ENCODE measurements at places on chromosomes 2 and 18. TPM values are rescaled to one million over a fixed set of nuclear protein-coding genes. Genes with fewer than 3 reads are reported as not detected.

GRCh38 chr2:217353591-217353990 is 493.7 kb upstream of the TNP1 start:
- no peak for DNase-seq
- H3K36me3 ChIP-seq = no peaks in the 10 kb centered on the region
- H3K27me3 ChIP-seq = peaks cover 25% of the 10 kb centered on the region
- H3K27ac ChIP-seq = no peak overlapping the region

DNA sequence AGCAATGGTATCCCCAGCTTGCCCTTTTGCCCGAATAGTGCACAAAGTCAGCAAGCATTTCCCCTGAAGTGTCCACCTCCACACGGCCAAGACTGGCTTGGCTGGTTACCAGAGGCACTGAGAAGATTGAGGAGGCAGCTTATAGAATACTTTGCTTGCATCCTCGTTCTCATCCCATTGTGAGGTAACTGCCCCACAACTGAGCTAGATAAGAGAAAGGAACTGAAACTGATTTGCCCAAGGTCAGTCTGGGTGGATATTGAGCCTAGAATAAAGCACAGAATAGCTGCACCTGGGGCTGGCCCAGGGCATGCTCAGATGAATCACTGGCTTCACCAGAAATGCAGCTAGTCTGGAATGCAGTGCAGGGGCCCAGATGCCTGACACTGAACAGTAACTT is 32.7 kb upstream of the MAP4K3 start:
- DNase-seq = no peak
- no peak overlapping the region for H3K27ac ChIP-seq
- no peaks in the 10 kb centered on the region for H3K36me3 ChIP-seq
- no peak overlapping the region for H3K4me3 ChIP-seq
- peaks cover 34% of the 10 kb centered on the region for H3K4me1 ChIP-seq

FSHR gene
- total RNA-seq = not detected

GRCh38 chr2:67498931-67499330 is 101.8 kb downstream of the ETAA1 start:
- H3K27me3 ChIP-seq = peaks cover 28% of the 10 kb centered on the region
- H3K4me3 ChIP-seq = no peak overlapping the region
- no peaks in the 10 kb centered on the region for H3K4me1 ChIP-seq
- DNase-seq = no peak
- H3K27ac ChIP-seq = no peak overlapping the region

- H3K36me3 ChIP-seq = no peaks in the 10 kb centered on the region
- H3K4me3 ChIP-seq = no peak overlapping the region
- H3K4me1 ChIP-seq = peaks cover 6% of the 10 kb centered on the region
- H3K27ac ChIP-seq = no peak overlapping the region
- H3K27me3 ChIP-seq = no peaks in the 10 kb centered on the region
- no peak for DNase-seq
Observed at GRCh38 chr2:137924019-137924418, 40.3 kb upstream of the HNMT start.

DNA sequence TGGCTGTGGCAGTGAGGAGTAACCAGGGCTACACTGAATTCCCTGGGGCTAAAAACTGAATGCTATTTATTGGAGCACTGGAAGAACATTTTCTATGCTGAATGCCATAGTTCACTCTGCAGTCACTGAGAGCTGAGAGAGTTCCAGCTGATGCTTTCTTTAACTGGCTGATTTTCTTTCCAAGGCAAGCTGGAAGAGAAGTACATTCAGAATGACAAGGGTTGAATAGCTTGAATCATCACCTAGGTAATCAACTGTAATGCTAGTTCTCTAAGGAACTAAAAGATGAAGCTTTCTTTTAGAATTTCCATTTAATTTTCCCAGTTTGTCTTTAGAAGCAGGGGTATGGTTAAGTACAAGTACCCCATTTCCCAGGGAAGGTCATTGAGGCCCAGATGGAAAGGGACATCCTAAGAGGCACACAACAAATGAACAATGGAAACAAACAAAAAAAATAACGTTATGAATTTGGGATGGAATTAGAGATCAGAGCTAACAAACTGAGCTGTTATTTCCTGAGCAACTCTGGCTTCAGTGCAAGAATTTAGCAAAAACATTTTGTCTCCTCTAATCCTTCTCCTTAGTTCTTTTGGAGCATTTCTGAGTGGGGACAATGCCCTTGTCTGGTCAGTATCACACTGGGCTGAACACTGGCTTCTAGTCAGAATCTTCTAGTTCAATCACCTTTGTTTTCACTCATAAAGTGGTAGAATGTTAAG is 132.8 kb upstream of the REG3A start:
- no peaks in the 10 kb centered on the region for H3K4me1 ChIP-seq
- no peak overlapping the region for H3K4me3 ChIP-seq
- no peaks in the 10 kb centered on the region for H3K36me3 ChIP-seq
- no peak overlapping the region for H3K27ac ChIP-seq
- H3K27me3 ChIP-seq = no peaks in the 10 kb centered on the region

DLGAP1 gene
- 0.39 TPM for total RNA-seq

- H3K36me3 ChIP-seq = no peaks in the 10 kb centered on the region
- H3K27ac ChIP-seq = no peak overlapping the region
- no peaks in the 10 kb centered on the region for H3K4me1 ChIP-seq
- H3K4me3 ChIP-seq = no peak overlapping the region
- no peak for DNase-seq
Observed at GRCh38 chr2:13714466-13714865, 918.1 kb upstream of the LRATD1 start.

- peaks cover 10% of the 10 kb centered on the region for H3K4me1 ChIP-seq
- no peak for DNase-seq
- no peak overlapping the region for H3K4me3 ChIP-seq
- no peaks in the 10 kb centered on the region for H3K27me3 ChIP-seq
Observed at GRCh38 chr2:190412966-190413365, 4.8 kb downstream of the MFSD6 start.

DNA sequence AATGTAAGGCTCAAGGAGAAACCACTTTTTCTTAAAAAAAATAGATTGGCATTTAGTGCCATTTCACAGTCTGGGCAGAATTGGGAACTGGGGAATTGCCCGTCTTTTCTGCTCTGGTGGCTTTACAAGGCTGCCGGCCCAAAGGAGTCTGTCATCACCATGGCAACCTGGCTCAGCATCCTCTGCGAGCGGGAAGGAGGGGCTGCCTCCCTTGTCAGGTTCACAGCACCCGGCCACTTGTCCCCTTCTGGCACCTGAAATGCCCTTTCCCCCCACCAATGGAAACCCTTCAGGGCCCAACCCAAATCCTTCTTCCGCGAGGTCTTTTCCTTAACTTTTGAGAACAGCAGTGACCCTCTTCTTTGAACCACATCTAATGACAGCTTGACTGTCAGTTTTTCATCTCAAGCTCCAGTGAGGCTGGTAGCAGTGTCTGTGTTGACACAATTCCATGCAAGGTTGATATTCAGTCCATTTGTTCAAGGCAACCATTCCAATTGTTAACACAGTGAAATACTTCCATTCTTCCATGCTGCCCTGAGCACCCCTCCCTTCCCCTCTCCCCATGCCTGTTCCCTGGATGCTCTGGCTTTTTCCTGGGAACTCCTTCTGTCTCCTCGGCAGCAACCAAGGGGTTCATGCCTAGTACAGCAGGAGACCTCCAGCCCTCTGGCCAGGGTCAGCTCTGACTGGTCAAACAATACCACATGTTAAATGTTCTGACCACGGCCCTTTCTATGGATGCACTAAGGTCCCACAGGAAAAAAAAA is 79.6 kb downstream of the DNER start:
- H3K4me1 ChIP-seq = no peaks in the 10 kb centered on the region
- no peaks in the 10 kb centered on the region for H3K36me3 ChIP-seq
- H3K4me3 ChIP-seq = no peak overlapping the region

DNA sequence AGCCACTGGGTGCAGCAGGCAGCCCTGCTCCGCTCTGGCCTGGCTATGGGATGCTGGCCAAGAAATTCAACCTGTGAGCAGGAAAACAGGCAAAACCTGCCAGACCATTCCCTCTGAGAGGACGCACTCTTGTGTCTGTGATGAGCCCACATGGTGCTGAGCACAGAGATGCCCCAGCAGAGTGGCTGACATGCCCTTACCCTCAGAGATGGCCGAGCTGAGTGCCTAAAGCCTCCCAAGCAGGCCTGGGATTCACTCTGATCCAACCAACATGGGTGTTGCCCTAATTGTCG is 34.3 kb upstream of the TAF1B start:
- DNase-seq = no peak
- no peak overlapping the region for H3K4me3 ChIP-seq
- H3K36me3 ChIP-seq = no peaks in the 10 kb centered on the region
- H3K27me3 ChIP-seq = no peaks in the 10 kb centered on the region

DNA sequence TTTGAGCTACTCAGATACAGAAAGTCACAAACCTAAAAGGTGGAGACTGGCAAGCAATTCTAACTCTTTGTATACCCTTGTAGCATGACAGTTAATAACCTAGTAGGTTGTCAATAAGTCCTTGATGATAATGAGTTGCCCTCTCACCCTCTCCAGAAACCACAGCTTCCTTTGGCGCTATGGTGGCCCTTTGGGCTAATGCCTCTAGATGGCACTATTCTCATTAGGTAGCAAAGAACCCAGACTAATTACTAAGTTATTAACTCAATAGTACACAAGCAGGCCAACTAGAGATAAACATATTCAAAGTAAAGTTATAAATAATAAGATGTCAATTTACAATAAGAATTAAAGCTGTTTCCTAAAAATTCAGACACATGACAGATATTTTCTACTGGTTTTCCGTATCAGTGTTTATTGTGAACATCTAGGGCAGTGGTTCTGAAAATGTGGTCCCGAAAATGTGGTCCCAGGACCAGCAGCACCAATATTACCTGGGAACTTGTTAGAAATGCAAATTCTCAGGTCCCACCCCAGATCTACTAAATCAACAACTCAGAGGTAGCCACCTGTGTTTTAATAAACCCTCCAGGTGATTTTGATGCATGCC is 41.1 kb downstream of the LDAH start:
- H3K4me1 ChIP-seq = no peaks in the 10 kb centered on the region
- no peaks in the 10 kb centered on the region for H3K27me3 ChIP-seq
- H3K27ac ChIP-seq = no peak overlapping the region
- no peak overlapping the region for H3K4me3 ChIP-seq
- no peaks in the 10 kb centered on the region for H3K36me3 ChIP-seq

SLC5A7 gene
- not detected for total RNA-seq

- no peaks in the 10 kb centered on the region for H3K4me1 ChIP-seq
- H3K27ac ChIP-seq = no peak overlapping the region
- DNase-seq = no peak
Observed at GRCh38 chr2:102070058-102070642, 72.4 kb upstream of the IL1R1 start.

ERBB4 gene
- 0.10 TPM for total RNA-seq

GRCh38 chr18:59470561-59471121 is 111.6 kb upstream of the LMAN1 start:
- no peaks in the 10 kb centered on the region for H3K36me3 ChIP-seq
- H3K4me3 ChIP-seq = no peak overlapping the region
- no peak for DNase-seq
- H3K4me1 ChIP-seq = no peaks in the 10 kb centered on the region
- peaks cover 32% of the 10 kb centered on the region for H3K27me3 ChIP-seq

DNA sequence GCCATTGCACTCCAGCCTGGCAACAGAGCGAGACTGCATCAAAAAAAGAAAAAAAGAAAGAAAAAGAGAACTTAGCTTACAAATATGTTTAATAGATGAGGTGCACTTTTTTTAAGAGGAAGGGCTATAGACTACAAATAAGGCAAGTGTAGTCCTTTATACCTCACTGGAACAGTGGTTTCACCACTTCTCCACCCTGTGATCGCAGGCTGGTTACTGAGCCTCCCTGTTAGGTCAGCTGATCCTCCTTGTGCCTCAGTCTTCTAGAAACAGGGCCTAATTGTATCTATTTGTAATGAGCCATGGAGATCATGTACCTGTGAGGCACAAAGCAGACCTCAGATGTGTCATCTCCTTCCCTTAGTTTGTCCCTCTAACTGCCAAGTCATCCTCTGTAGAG is 4.5 kb downstream of the CXCR2 start:
- H3K4me1 ChIP-seq = no peaks in the 10 kb centered on the region
- no peak overlapping the region for H3K4me3 ChIP-seq
- H3K36me3 ChIP-seq = no peaks in the 10 kb centered on the region
- no peaks in the 10 kb centered on the region for H3K27me3 ChIP-seq
- no peak overlapping the region for H3K27ac ChIP-seq
- no peak for DNase-seq

- H3K36me3 ChIP-seq = no peaks in the 10 kb centered on the region
- H3K27ac ChIP-seq = no peak overlapping the region
- no peaks in the 10 kb centered on the region for H3K27me3 ChIP-seq
Observed at GRCh38 chr2:234098681-234099080, 48.2 kb downstream of the SPP2 start.

DNA sequence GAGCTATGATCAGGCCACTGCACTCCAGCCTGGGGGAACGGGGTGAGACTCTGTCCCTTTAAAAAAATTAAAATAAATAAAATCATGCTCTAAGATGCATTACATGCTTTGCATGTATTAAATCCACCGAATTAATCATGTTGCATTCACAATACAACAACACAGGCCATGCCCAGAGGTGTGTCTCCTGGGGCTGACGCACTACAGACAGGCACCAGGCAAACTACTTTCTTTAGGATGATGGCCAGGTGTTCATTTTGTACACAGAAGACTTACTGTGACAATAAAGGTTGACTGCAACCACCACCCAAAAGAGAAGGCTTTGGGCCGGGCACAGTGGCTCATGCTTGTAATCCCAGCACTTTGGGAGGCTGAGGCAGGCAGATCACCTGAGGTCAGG is 226.8 kb upstream of the PXDN start:
- no peaks in the 10 kb centered on the region for H3K27me3 ChIP-seq
- H3K36me3 ChIP-seq = no peaks in the 10 kb centered on the region
- no peaks in the 10 kb centered on the region for H3K4me1 ChIP-seq
- H3K4me3 ChIP-seq = no peak overlapping the region
- DNase-seq = no peak
- no peak overlapping the region for H3K27ac ChIP-seq

DNA sequence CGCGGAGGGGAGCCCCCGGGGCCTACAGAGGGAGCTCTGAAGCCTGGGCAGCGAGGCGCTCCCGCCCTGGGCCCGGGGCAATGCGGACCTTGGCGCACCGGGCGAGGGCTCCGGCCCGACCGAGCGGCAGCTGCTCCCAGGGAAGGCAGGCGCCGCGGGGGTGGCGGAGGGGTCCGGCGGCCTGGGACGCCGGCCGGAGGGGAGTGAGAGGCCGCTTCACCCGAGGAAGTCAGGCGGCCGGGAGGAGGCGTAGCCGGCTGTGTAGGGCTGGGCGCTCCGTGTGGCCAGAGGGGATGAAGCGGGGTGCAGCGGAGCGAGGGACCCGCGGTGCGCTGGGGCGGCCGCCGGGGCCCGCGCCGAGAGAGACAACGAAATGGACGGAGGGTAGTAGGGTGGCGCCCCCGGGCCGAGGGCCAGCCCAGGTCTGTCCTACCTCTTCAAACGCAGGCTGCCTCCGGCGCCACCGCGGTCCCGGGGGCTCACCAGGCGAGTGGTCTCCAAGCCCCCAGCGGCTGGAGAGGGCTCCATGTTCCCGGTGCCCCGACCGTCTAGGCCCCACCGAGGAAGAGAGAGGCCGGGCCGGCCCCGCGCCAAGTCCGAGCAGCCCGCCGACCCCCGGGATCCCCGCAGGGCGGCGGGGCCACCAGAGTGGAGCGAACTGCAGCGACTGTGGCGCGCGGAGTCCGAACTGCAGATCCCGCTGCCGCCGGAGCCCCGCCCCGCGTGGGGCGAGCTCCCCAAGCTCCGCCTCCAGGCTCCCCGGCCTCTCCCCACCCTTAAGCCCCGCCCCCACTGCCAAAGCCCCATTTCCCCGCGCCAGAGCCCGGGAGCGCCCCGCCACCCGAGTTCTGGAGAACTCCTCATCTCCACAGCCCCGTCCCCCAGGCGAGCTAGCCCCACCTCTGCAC is at the start of gene SLC30A3:
Gene SLC30A3, minus strand, starts transcription at position 669 of the 908 bp plus-strand sequence. Its CDS starts 141 bp downstream, at position 528.
- DNase-seq = peak; percentile 44
- peak within 1 kb of the TSS; percentile 58 for H3K27ac ChIP-seq
- peaks cover 37% of the 10 kb centered on the region for H3K4me1 ChIP-seq
- peaks cover 13% of the 10 kb centered on the region for H3K27me3 ChIP-seq
- H3K36me3 ChIP-seq = no peaks in the 10 kb centered on the region

SLC38A11 gene
- total RNA-seq = not detected

All from HCT116 (cell line).